ENCODE measurements at places on chromosomes 5 and 9.
A peak's percentile ranks its signal among the peaks of the same experiment; 100 is the strongest.

DNA sequence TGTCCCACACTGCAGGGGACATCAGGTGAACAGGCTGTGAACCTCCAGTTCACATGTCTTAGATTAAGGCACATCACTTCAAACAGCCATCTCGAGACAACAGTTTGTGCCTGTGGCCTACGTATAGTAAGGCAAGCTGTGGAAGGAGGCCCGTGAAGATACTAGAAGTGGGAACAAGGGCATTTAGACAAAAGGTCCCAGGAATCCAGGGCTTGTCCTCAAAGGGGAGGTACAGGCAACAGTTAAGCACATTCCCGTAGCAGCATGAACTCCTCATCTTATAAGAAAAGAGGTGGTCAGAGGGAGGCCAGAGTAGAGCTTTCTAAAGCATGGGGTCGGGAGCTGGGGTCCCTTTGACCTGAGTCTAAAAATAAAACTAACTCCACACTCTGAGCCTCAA, 122.5 kb upstream of the TRPM3 start:
- no peak for DNase-seq

GRCh38 chr5:56527174-56527573, 288.2 kb upstream of the MAP3K1 start:
- no peak for DNase-seq

- DNase-seq, result no peak
Observed at GRCh38 chr9:33921967-33922895, 105.3 kb downstream of the UBE2R2 start.

GRCh38 chr9:137784046-137784445, 93.5 kb upstream of the CACNA1B start:
- DNase-seq, result no peak

DNA sequence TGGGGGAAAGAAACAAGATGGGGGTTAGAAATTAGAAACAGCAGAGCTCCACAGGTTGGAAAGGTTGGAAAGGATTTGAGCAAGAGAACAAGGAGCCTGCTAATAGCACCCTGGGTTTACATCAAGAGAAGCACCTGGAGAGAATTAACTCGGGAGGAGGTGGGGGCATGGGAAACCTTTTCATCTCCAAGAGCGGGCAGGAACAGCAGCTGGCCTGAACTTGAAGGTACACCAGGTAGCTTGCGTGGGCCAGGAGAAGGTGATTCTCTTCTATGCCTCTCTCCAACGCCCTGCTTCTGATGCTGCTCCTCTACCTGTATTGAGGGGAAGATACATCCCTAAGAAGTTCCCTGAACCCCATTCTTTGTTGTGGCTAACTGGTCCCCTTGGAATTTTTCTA, 37.1 kb upstream of the GLRX start:
- no peak for DNase-seq

DNA sequence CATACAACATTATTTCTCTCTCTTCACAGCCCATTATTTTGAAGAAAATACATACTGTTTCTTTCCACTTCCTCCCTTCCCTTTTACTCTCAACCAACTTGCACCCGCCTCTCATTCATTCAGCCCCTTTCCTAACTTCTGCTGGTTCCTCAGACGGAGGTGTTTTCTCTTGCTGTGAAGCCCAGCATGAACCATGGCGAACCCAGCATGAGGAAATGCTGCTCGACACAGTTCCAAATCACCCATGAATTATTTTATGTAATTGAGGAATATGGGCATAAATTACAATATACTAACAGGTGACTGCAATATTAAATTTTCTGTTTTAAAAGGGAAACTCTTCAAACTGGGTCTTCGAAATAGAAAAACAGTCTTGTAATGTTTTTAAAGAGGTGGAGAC, 124.8 kb downstream of the MEF2C start:
- no peak for DNase-seq

DNA sequence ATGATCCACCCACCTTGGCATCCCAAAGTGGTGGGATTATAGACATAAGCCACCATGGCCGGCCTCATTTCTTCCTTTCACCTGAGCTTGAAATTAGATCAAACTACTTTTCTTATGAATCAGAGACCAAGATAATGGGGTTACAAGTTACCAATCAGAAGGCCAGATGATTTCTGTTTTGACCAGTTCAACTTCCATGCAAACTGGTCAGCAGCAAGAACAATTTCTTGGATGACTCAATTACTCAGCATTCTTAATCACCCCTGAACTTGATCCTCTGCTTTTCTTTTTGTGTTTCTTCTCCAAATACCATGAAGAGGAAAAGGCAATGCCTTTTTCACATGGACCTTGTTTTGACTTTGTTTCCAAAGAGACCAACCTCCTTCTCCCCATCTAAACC, 10.0 kb upstream of the PLIN2 start:
- no peak for DNase-seq

- no peak for DNase-seq
Observed at GRCh38 chr9:125106285-125106893, 36.9 kb downstream of the SCAI start.

- no peak for DNase-seq
Observed at GRCh38 chr5:11400316-11400715, 503.9 kb downstream of the CTNND2 start.

GRCh38 chr5:135095052-135095715, 61.2 kb upstream of the PITX1 start:
- DNase-seq, result no peak

GRCh38 chr9:129987941-129988340, 55.0 kb downstream of the FNBP1 start:
- no peak for DNase-seq

- DNase-seq, result no peak
Observed at GRCh38 chr5:97548739-97549080, 365.7 kb upstream of the RIOK2 start.

GRCh38 chr9:133142684-133143622, 20.8 kb downstream of the GBGT1 start:
- no peak for DNase-seq

- no peak for DNase-seq
Observed at GRCh38 chr5:113255105-113255504, 179.7 kb downstream of the TSSK1B start.

DNA sequence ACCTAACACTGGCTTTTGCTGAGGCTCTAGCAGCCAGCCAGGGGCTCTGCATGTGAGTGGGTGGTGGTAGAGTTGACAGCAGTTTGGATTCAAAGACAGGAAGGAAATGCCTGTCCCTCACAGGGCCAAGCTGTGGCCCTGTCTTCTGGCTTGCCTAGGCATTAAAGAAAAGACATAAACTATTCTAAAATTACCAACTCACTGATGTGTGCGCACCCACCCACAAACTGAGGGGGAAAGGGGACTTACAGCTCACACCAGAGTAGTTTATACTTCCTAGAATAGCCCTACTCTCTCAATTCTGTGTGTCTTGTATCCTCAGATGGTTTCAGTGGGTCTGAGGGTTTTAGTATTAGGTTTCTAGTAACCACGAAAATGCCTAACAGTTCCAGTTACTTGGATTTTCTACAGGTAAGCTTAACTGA, 18.3 kb upstream of the IL13 start:
- no peak for DNase-seq

GRCh38 chr9:33082128-33082527, 5.7 kb upstream of the SMU1 start:
- no peak for DNase-seq

GRCh38 chr5:16573401-16573800, 43.4 kb downstream of the RETREG1 start:
- DNase-seq, result no peak

- no peak for DNase-seq
Observed at GRCh38 chr9:14251154-14252071, 62.5 kb downstream of the NFIB start.

- peak; percentile 42 for DNase-seq
Observed at GRCh38 chr5:180470966-180471582, 23.1 kb upstream of the CNOT6 start.

- no peak for DNase-seq
Observed at GRCh38 chr9:83307066-83307724, 231.0 kb downstream of the FRMD3 start.

Data from activated CD4-positive, alpha-beta T cell treated with anti-CD3 and anti-CD28 coated beads, Interleukin-2, amount 50 U/mL, for 24 hours (primary cell).